Natural killer cell treated with Interleukin-12 subunit alpha and Interleukin-12 subunit beta and Interleukin-15 and Interleukin-18, amount 100 ng/mL, for 72 hours (primary cell): ENCODE measurements at places on chromosomes 1 and 21. TPM values are rescaled to one million over a fixed set of nuclear protein-coding genes. Genes with fewer than 3 reads are reported as not detected.

TCHH gene
- total RNA-seq = not detected

KDF1 gene
- not detected for total RNA-seq

NUCKS1 gene
- 95.1 TPM for total RNA-seq

ZNF683 gene
- not detected for total RNA-seq

ADAMTSL4 gene
- 0.48 TPM for total RNA-seq

CORT gene
- 0.45 TPM for total RNA-seq

RGS8 gene
- total RNA-seq = not detected

VSIG8 gene
- total RNA-seq = not detected

PLA2G2F gene
- total RNA-seq = not detected

SPRR4 gene
- total RNA-seq = not detected

CCDC17 gene
- 4.4 TPM for total RNA-seq

CAPZB gene
- total RNA-seq = 270 TPM

CACNA1S gene
- not detected for total RNA-seq

UTS2 gene
- total RNA-seq = 0.78 TPM

RWDD3 gene
- total RNA-seq = 11.3 TPM

CNKSR1 gene
- total RNA-seq = 2.5 TPM

KRTAP21-3 gene
- not detected for total RNA-seq

DCDC2B gene
- total RNA-seq = 0.22 TPM

CSMD2 gene
- total RNA-seq = not detected

OR2G6 gene
- not detected for total RNA-seq

PTPN22 gene
- total RNA-seq = 26.0 TPM

GPATCH2 gene
- 14.4 TPM for total RNA-seq

CYP2J2 gene
- not detected for total RNA-seq

ASCL5 gene
- total RNA-seq = not detected

FMO1 gene
- total RNA-seq = not detected

DMBX1 gene
- 0.47 TPM for total RNA-seq

AKR7A3 gene
- total RNA-seq = 0.43 TPM

ACTL8 gene
- total RNA-seq = not detected

FMOD gene
- total RNA-seq = not detected

HPDL gene
- total RNA-seq = 51.9 TPM

C1orf53 gene
- 1.8 TPM for total RNA-seq

CTXND2 gene
- not detected for total RNA-seq

ETV3L gene
- 1.7 TPM for total RNA-seq

ADAMTS5 gene
- total RNA-seq = not detected

SLC22A15 gene
- total RNA-seq = 5.0 TPM

OR2T29 gene
- total RNA-seq = not detected

EXTL1 gene
- not detected for total RNA-seq

NLRP3 gene
- total RNA-seq = 2.3 TPM

INSRR gene
- 0.14 TPM for total RNA-seq

TRIM17 gene
- total RNA-seq = 2.0 TPM

SLC35D1 gene
- 28.2 TPM for total RNA-seq

S100A16 gene
- total RNA-seq = not detected

NBPF6 gene
- total RNA-seq = 0.52 TPM

AMY2B gene
- total RNA-seq = 2.8 TPM
